ENCODE measurements at places on chromosomes 12 and 14.

DNA sequence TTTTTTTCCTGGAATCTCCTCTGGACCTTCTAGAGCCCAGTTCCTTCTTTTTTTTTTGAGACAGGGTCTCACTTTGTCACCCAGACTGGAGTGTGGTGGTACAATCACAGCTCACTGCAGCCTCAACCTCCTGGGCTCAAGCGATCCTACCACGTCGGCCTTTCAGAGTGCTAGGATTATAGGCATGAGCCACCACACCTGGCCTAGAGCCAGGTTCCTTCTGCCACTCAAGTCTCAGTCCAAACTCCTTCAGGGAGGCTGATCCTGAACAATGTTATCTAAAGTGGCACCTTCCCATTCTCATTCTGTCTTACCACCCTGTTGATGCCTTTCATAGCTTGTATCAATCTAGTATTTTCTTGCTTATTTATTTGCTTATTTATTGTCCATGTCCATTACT lies 22.3 kb upstream of the ELK3 start:
- H3K27ac ChIP-seq = no peak overlapping the region
- no peak overlapping the region for H3K4me3 ChIP-seq
- no peaks in the 10 kb centered on the region for H3K4me1 ChIP-seq
- H3K27me3 ChIP-seq = peaks cover 11% of the 10 kb centered on the region

DNA sequence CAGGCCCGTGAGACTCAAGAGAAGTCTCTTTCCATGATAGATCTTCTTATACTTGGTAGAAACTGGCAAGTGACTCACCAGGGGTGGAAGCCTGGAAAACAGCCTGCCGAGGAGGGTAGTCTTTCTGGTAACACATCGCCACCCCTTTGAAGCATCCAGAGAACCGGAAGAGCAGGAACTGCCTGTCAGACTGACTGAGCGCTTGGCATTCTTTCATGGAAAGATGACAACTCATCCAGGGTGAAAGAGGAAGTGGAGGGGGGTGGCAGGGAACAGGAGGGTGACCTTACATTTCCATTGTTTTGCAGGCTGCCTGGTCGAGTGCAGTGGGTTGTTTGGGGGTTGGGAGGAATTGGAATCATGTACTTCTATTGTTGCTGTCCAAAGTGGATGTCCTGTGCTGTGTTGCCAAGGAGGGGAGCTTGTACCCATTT lies 34.5 kb downstream of the PRKCH start:
- H3K4me1 ChIP-seq = peaks cover 4% of the 10 kb centered on the region
- H3K4me3 ChIP-seq = no peak overlapping the region
- H3K36me3 ChIP-seq = no peaks in the 10 kb centered on the region
- DNase-seq = no peak
- peaks cover 2% of the 10 kb centered on the region for H3K27me3 ChIP-seq

DNA sequence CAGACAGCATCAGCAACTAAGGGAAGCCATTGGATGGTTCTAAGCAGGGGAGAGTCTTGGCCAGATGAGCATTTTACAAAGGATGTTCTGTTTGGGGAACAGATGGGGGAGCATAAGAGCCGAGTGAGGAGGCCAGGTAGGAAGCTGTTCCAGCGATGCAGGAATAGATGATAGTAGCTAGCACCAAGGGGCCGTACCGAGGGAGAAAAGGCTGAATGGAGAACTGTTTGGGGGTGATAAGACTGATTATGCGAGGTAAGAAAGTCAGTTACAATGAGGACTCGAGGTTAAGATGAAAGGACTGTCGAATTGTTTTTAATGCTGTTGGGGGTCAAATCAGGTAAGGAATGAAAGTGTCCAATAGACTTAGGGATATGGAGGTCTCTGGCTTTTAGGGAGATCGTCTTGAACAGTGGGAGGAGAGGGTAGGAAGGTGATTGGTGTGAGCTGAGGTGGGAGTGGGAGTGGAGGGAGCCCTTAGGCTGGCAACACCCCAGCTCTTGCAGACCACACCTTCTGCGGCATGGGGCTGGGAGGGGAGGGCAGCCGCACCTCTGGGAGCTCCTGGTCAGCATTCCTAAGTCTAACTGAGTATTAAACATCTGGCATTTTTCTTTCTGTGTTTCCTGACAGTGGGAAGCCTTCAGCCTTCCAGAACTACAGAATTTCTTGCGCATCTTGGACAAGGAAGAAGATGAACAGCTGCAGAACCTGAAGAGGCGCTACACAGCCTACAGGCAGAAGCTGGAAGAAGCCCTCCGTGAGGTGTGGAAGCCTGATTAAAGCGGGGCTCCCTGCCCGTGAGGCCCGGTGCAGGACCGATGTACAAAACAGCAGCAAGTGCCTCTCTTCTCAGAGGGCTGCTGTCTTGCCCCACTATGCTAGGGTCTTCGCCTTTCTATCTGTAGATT lies 64.8 kb downstream of the GNS start:
- no peak overlapping the region for H3K27ac ChIP-seq
- no peak overlapping the region for H3K4me3 ChIP-seq
- H3K27me3 ChIP-seq = no peaks in the 10 kb centered on the region
- H3K36me3 ChIP-seq = peaks cover 11% of the 10 kb centered on the region
- DNase-seq = no peak

DNA sequence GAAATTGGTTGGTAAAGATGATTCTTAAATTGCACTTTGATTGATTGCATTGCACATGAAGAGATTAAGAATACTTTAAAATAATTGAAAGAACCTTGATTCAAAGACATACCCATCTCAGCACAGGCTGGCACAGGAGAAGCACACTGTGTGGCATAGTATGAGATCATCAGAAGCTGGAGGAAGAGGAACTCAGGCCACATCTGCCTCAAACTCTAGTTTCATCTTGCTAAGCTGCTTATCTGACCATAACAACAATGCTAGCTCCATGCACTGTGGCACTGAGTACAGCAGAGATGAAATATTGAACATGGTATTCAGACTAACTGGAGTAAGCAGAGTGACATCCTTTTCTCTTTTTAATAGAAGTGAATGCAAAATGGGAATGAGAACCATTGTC lies 99.1 kb downstream of the TBC1D30 start:
- H3K4me1 ChIP-seq = no peaks in the 10 kb centered on the region
- H3K27me3 ChIP-seq = peaks cover 6% of the 10 kb centered on the region
- no peak for DNase-seq
- no peak overlapping the region for H3K27ac ChIP-seq

DNA sequence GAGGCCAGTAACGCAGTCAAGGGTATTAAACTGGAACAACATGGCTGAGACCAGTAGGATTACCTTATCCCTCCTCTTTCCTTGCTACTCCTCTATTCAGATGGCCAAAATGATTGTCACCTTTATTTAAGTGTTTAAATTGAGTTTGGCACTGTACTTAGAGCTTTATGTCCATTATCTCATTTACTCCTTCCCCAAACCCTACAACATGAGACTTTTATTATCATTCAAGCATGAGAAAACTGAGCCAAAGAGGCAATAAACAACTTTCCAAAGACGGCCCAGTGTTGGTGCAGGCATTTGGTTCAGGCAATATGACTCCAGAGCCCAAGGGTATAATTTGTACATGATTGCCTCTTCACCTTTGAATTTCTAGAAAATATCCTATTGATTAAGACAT lies 370.9 kb upstream of the KITLG start:
- H3K36me3 ChIP-seq = no peaks in the 10 kb centered on the region
- DNase-seq = no peak
- H3K27ac ChIP-seq = no peak overlapping the region
- no peak overlapping the region for H3K4me3 ChIP-seq
- peaks cover 8% of the 10 kb centered on the region for H3K27me3 ChIP-seq
- peaks cover 21% of the 10 kb centered on the region for H3K4me1 ChIP-seq

- no peak for DNase-seq
- H3K4me1 ChIP-seq = peaks cover 48% of the 10 kb centered on the region
- H3K4me3 ChIP-seq = peak overlapping the region; percentile 100
- H3K36me3 ChIP-seq = peaks cover 54% of the 10 kb centered on the region
These were observed 5.0 kb downstream of the HNRNPC start for GRCh38 chr14:21264025-21264801.
